ENCODE measurements at places on chromosomes 12 and 14.

DNA sequence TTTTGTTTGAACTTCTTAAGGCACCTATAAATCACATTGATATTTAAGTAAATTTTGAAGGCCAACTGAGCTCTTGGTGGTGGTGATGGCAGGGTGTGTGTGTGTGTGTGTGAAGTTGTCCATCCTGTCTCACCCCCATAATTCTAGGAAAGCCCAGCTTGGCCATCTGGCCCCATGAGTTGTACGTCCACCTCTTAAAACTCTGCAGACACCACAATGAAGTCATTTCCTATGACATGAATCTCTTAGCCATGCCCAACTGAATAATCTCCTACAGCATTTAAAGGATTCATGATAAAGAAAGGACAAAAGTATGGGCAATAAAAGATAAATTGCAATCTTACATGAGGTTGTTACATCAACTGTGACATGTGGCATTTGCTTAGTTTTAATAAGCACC is 123.4 kb downstream of the TTC7B start:
- peak; percentile 26 for DNase-seq

DNA sequence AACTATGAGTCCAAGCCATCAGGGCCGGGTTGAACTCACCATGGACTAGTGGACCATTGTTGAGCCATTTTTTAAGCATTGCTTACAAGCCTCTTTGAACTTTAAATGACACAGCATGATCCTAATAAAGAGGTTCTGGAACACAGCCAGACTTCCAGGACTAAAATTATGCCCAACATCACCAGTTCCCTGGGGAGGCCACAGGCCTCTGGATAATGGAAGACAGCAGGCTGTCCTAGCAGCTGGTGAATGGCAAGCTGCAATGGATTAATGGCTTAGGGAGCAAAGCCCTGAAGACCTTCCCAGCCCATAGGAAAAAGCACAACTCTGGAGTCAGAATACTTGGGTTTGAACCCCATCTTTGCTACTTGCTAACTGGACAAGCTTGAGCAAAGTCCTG is 71.3 kb downstream of the FLRT2 start:
- no peak for DNase-seq

- DNase-seq, result peak; percentile 58
Measured at GRCh38 chr14:23379366-23380196, 2.7 kb downstream of the CMTM5 start.

DNA sequence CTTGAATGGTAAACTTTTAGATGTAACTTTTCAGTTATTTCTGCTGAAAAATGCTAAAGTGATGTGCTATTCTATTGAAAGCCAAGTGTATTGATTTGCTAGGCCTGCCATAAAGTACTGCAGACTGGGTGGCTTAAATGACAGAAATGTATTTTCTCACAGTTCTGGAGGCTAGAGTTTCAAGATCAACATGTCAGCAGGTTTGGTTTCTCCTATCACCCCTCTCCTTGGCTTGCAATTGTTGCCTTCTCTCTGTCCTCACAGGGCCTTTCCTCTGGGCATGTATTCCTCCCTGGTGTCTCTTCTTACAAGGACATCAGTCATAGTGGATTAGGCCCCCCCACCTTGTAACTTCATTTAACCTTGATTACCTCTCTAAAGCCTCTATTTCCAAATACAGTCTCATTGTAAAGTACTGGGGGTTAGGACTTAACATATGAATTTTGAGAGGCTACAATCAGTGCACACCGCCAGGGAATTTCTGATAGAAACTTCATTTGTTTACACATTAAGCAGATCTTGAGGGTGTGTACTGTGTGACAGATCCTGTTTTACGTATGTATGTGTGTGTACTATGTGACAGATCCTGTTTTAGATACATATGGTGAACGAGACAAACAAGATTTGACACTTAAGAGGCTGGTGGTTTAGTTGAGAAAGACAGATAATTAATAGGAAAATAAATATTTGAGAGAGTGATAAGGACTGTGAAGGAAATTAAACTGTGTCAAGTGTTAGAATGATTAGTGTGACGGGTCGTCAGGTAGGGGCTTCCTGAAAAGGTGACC is 49.5 kb downstream of the ADIPOR2 start:
- peak; percentile 42 for DNase-seq

DNA sequence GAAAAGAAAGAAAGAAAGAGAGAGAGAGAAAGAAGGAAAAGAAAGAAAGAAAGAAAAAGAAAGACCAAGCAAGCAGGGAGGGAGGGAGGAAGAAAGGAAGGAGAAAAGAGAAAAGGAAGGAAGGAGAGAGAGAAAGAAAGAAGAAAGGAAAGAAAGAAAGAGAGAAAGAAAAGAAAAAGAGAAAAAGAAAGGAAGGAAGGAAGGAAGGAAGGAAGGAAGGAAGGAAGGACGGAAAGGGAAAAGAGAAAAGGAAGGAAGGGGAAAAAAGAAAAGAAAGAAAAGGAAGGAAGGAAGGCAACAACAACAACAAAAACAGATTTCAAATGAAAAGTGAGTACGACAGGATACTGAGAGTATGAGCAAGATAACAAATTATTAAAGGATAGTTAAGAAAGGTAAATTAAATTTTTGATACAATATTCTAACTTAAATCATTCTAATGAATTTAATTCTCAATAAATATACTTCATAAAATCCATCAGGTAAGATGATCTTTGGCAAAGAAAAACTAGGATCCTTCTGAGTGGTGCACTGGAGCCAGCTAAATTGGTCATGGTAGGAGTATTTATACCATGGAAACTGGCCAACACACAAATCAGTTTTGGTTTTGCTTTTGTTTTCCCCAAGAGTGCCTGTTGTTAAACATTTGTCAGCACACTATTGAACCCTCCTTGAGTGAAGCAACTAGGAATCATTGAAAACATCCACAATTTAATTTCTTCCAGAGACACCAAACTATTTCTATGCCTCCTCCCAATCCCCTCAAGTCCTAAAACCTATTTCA is 56.1 kb upstream of the DYRK2 start:
- DNase-seq, result peak; percentile 48

DNA sequence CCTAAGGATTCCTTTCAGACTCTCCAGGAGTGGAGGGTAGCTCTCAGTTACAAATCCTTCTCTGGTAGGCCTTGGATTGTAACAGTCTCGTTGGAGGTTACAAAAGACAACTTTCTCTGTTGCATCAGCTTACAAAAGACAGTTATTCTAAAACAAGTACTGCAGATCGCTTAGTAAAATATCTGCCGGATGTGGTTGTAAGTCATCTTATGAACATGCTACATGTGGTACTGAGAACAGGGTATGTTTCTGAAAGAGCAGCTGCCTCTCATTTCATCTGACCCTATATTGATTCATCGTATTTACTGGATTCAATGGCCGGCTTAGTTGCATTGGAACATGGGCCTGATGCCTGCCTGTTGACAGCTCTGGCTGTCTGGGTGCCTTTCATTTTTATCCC is 157.4 kb downstream of the PTCSC3 start:
- no peak for DNase-seq

DNA sequence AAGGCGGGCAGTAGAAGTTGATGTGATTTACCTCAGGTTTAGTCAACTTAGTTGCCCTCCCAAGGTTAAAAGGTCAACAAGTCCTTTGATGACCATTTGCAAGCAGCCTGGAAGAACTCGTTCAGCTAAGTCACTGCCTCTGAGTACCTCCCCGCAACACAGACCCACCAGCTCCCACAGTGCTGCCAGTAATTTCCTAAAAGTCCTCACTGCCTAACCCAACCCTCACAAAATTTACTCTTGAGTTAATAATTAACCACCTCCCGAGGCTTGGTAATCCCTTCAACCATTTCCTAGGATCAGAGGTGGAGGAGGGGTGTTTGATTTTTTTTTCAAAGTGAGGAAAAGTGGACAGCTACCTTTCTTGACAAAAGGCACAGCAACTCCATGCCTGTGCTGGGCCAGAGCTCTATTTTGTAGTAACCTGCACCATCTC is 55.8 kb downstream of the MAP3K9 start:
- no peak for DNase-seq

DNA sequence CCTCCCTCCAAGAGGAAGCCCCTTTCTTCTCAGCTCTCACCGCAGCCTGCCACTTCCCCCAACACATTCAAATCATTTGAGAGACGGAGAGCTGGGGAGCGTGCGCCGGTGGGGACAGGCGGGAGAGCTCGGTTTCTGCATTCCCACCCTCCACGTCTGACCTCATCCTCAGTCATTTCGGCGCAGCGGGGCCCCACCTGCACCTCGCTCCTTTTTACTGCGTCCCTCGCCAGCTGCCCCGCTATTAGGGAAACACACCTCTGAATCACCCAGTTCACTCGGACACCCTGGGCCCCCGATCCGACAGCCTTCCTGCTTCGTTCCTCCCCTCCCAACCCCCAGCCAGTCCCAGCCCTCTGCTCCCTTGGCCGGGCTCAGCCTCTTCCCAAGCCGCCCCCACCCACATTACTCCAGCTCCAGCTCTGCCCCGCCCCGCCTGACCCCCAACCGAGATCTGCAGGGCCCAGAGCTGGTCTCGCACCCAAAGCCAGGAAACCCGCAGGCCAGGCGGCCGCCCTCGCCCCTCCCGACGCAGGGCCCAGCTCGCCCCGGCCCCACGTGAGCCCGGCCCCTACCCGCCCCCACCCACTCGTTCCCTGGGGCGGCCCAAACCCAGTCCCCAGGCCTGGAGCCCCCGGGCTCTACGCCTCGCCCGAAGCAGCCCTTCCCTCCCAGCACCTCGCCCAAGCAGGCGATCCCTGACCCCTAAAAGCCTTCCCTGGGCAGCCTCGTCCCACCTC is 783 bp downstream of the CORO1C start:
- peak; percentile 77 for DNase-seq
